Stimulated activated CD8-positive, alpha-beta memory T cell treated with anti-CD3 and anti-CD28 coated beads, Interleukin-15, amount 100 ng/mL, for 4 hours (primary cell): ENCODE measurements at places on chromosomes 5 and 9.

GRCh38 chr5:127515693-127516440 lies 1.6 kb upstream of the PRRC1 start:
- DNase-seq = no peak

DNA sequence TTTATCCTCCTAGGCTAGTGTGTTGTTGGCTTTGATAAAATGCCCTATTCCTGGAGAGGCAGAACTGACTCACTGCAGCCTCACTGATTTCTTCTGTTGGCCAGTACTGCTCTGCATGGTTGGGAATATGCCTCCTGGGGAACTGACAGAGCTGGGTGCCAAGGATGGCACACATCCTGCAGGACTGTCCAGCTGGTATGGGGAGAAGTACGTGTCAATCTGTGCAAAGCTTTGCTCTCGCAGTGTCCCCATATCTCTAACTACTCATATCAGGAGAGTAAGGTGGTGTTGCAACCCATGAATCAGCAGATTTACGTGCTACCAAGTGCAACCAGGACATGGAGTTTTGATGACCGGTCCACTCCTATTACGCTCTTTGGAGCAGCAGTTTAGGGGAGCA lies 74.7 kb downstream of the TEK start:
- no peak for DNase-seq

DNA sequence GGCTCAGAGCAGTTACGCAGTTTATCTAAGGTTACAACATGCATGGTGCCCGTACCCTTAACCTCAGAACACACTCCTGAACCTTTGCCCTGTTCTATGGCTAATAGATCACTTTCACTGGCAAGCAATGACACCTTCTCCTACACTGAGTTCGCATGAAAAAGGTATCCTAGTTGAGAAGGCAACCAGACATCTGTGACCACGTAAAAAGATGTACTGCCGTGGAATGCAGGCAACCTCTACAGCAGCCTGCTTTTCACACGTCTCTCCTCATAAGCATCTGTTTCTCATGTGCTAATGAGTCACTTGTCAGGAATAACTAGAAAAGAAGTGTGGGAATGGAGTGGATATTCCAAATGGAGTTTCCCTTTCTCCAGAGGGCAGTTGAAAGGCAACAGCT lies 71.4 kb downstream of the FBXO38 start:
- DNase-seq = no peak

GRCh38 chr9:15101095-15101494 lies 190.9 kb upstream of the FREM1 start:
- DNase-seq = no peak

DNA sequence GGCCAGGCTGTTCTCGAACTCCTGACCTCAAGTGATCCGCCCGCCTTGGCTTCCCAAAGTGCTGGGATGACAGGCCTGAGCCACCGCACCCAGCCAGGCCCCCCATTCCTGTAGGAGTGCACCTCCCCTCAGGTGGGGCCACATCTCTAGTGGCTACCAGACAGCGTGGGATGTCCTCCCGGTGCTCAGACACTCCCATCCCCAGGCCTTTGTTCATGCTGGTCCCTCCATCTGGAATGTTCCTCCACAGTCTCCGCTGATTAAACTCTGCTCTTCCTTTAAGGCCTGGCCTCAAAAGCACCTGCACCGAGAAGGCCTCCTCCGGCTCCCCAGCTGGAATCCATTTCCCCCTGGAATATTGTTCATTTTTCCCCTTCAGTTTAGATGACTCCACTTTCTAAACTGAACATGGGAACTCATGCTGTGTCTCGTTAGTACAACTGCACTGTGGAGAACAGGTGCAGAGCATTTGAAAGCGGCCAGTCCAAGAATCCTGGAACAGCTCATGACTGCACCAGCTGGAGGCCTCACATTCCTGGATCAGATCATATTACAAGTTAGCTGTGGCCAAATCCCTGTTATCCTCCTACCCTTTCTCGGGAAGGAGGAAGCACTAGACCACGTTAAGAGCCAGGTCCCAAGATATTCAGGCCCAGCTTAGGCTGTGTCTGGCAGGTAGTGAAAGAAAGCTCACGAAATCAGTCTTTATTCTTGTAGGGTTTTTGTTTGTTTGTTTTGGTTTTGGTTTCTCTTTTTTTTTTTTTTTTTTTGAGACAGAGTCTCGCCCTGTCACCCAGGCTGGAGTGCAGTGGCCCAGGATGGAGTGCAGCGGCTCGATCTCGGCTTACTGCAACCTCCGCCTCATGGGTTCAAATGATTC lies 10.8 kb upstream of the PRRC2B start:
- DNase-seq = no peak

GRCh38 chr9:76887951-76888350 lies 18.0 kb downstream of the PRUNE2 start:
- no peak for DNase-seq

DNA sequence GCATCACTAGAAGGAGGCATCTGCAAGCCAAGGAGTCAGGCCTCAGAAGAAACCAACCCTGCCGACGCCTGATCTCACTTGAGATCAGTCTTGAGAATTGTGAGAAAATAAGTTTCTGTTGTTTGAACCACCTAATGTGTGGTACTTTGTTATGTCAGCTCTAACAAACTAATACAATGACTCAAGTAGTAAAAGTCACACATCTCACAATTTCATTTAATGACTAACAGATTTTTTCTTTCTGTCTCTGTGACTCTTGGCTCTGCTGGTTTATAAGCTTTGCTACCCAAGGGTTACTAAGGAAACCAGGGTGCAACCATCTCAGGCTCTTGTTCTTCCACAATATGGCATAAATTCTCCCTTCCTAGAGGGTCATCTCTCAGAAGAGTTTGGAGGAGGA lies 315.8 kb upstream of the GRAMD2B start:
- DNase-seq = no peak

DNA sequence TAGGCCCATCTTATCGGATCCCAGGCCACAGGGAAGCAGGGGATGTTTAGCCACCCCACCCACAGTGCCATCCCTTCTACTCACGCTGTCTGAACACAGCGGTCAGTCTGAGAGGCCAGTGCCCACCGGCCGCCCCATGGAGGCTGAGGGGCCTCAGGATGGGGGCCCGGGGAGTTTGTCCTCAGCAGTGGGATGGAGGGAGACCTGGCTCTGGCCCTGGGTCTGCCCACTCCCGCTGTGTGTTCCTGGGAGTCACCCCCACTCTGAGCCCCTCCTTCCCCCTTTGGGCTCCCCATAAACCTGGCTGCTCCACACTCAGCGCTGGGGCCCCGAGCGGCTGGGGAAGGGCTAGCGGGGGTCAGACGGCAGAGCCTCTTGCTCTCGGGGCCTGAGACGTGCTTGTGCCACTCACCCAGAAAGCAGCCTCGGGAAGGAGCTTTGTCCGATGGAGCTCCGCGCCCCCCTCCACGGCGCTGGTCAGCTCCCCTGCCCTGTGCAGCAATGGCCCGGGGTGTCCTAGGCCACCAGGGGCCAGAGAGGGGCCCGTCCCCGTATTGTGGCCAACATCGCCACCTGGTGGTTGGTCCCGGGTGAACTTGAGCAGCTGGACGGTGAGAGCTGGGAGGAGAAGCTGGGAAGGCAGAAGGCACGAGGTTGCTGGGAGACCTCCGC lies 10.9 kb upstream of the LAMC3 start:
- no peak for DNase-seq

- no peak for DNase-seq
Measured at GRCh38 chr9:137433916-137434431, 7.2 kb downstream of the ENTPD8 start.

GRCh38 chr5:129022599-129022998 lies 57.3 kb downstream of the SLC27A6 start:
- no peak for DNase-seq

DNA sequence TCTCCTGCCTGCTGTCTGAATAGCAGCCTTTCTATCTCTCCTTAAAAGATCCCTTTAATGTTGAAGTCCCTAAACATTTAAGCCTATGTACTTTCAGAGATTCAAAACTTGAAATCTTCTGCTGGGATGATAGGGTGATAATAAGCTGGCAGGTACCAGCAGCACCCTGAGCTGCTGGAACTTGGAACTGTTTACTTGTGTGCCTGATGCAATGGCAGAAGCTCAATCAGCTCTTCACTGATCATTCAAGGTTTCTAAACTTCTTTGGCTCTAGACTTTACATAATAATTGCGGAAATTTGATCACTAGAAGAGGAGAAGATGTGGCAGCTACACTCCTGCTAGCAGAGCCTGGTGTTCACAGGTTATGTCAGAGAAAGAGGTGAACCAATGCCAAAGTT lies 27.6 kb downstream of the MRPS27 start:
- DNase-seq = no peak

DNA sequence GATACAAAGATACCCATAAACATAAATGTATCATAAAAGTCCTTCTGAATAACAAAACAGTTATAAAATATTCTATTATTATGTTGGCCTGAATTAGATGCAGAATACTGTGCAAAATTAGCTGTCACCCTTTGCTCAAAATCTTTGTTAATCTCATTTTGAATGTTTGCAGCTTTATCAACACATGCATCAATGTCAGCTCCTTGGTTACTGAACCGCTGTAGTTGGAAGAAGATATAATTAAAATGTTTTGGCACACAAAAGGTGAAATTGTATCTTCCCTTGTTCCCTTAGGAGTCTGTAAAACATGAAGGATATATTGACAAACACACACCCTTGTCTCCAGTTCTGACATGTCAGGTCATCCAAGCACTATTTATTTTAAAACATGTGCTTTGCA lies 146.3 kb upstream of the POU5F2 start:
- DNase-seq = no peak

DNA sequence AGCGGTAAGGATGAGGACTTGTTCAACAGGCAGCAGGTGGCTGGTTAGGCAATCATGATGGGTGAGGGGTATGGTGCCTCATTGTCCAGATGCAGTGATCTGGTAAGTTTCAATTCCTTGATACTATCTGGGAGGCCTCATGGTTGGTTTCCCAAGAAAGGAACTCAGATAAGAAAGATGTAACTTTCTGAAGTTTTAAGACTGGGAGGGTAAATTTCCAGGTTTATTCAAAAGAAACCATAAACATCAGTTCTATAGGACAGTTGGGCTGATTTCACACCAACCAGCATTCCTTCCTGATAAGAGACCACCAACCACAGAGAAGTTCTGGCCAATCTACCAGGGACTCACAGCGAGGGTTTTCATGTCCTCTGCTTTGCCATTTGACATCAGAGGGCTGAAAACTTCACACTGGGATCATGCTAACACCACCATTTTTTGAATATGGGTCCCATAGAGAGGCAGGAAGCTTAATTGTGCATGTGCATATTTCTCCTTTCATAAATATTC lies 773 bp upstream of the AGGF1 start:
- DNase-seq = no peak

- DNase-seq = no peak
Measured at GRCh38 chr9:98515506-98516204, 193.1 kb downstream of the GABBR2 start.

GRCh38 chr5:1175015-1175414 lies 26.4 kb upstream of the SLC6A19 start:
- DNase-seq = no peak

GRCh38 chr5:102762562-102763227 lies 7.6 kb downstream of the PAM start:
- DNase-seq = no peak

GRCh38 chr5:180718810-180719453 lies 20.9 kb downstream of the OR2Y1 start:
- no peak for DNase-seq

GRCh38 chr9:109996936-109997580 lies 210.9 kb downstream of the C9orf152 start:
- DNase-seq = no peak

GRCh38 chr5:113250341-113250953 lies 184.3 kb downstream of the TSSK1B start:
- no peak for DNase-seq

DNA sequence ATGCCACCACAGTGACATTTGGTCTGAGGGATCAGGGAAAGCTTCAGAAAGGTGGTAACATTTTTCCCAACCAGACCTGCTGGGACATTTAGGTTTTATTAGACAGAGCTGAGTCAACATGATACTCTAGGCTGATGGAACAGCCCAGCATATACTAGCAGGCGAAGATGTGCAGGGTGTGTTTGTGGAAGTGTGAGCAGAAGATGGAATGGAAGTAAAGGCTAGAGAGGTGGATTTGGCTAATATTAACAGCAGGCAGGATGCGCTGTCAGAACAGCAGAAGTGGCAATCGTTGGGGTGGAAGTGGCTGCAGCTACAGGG lies 340.6 kb downstream of the ASTN2 start:
- DNase-seq = no peak

DNA sequence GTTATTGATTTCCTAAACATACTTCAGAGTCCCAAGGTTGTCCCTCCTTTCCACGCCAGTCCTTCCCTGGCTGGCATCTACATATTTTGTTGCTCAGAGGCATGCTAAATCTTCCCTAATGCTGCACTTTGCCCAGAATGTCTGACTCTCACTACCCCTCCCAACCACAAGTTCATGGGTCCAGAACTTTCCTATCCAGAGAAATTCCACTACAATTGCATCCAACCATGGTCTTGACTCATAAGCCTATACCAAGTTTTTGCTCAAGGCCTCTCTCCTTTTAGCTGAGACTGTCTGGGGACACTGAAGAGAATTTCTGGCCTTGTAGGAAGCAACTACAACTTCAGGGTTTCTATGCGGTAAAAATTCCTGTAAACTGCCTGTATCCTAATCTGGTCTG lies 206.3 kb downstream of the BNC2 start:
- DNase-seq = no peak

DNA sequence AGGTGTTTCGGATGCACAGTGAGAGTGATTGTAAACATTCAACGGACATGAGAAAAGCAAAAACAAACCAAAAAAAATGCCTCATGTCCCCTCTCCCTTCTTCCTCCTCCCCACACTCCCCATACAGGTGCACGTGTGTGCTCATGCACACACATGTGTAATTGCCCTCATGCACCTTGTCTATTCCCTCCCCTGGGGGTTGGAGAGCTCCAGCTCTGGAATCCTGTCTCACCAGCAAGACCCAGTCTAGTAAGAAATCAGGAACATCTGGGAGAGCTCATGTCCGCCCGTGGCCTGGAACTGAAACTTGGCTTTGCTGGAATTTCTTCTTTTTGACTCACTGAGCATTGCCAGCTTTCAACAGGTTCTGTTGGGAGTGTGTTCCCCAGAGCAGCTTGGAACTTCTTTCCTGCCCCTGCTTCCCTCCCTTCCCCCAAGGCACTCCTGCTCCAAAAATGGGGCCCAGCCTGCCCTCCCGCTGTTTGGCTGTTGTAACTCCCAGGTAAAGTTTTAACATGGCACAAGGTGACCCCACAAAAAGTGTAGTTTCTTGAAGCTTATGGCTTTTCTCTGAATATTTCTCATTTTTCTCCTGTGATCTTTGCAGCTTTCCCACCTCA lies 190.1 kb downstream of the NR3C1 start:
- no peak for DNase-seq

DNA sequence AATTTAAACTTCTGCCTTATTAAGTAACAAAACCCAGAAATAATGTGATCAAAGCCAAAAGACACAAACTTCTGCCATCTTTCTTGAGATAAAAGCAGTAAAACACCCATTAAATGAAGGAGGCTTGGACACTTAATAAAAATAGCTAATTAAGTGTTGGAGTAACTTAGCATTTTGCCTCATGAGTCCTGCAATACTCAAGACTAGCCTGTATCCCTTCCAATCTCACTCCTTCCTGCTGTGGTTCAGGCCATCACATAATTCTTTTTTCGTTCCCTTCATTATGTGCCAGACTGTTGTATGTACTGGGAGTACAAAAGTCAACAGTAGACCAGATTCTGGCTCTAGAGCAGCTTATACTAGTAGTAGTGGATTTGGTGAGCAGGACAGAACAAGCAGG lies 250.2 kb downstream of the NFIB start:
- DNase-seq = no peak

- no peak for DNase-seq
Measured at GRCh38 chr9:114500697-114501292, 4.5 kb downstream of the WHRN start.

GRCh38 chr5:122581629-122582028 lies 193.3 kb upstream of the SNX2 start:
- DNase-seq = no peak

GRCh38 chr9:99556998-99557397 lies 264.7 kb upstream of the NR4A3 start:
- DNase-seq = no peak
